ENCODE measurements at places on chromosomes 11 and 22.

GRCh38 chr11:96012086-96012824 lies 88.3 kb upstream of the MTMR2 start:
- no peak for DNase-seq

DNA sequence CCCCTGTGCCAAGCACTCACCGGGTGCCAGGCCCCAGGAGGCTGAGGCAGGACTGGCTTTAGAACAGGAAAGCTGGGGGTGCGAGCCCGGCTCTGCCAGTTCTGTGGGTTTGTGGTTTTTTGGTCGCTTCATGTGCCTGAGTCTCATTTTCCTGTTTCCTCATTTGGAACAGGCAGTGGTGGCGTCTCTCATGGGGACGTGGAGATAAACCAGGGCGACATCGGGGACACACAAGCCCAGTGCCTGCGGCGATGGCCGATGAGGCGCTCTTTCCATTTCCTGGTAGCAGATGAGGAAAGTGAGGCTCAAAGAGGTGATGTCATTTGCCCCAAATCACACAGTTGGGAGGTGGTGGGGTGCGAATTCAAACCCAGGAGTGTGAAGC lies 20.8 kb upstream of the CHKA start:
- DNase-seq: peak; percentile 11

- no peak for DNase-seq
Observed at GRCh38 chr11:134407321-134407828, 4.7 kb downstream of the B3GAT1 start.

- no peak for DNase-seq
Observed at GRCh38 chr11:64803846-64804345, 882 bp upstream of the MAP4K2 start.

GRCh38 chr11:75721852-75722668 lies 4.4 kb downstream of the MOGAT2 start:
- no peak for DNase-seq

DNA sequence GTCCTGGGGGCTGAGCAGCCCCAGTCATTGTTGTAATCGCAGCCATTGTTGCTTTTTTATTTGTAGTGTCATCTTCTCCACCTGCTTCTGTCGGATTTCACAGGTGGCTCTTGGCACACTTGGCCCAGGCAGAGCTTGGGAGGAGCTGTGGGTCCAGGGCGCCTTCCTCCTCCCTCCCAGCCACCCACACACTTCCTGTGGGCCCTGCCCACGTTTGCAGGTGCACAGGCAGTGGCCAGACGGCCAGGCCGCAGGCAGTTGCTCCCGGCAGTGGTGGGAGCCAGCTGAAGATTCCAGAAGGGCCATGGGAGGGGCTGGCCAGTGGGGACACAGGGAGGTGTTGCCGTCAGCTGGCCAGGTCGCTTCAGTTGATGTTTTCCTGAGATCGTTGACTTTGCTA lies 1191.9 kb downstream of the BRD1 start:
- no peak for DNase-seq

DNA sequence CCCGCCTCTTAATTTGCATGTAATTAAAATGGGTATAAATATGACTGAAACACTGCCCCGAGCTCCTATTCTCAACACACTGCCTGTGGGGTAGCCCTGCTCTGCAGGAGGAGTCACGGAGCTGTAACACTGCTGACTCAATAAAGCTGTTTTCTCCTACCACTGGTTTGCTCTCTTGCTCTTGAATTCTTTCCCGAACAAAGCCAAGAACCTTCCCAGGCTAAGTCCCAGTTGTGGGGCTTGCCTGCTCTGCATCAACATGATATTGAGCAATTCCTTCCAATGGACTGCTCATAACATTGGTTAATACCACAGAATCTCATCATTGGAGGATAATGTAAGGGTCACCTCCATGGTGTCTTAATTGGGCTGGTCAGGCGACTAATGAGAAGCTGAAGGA lies 114.4 kb downstream of the FBXO7 start:
- no peak for DNase-seq

DNA sequence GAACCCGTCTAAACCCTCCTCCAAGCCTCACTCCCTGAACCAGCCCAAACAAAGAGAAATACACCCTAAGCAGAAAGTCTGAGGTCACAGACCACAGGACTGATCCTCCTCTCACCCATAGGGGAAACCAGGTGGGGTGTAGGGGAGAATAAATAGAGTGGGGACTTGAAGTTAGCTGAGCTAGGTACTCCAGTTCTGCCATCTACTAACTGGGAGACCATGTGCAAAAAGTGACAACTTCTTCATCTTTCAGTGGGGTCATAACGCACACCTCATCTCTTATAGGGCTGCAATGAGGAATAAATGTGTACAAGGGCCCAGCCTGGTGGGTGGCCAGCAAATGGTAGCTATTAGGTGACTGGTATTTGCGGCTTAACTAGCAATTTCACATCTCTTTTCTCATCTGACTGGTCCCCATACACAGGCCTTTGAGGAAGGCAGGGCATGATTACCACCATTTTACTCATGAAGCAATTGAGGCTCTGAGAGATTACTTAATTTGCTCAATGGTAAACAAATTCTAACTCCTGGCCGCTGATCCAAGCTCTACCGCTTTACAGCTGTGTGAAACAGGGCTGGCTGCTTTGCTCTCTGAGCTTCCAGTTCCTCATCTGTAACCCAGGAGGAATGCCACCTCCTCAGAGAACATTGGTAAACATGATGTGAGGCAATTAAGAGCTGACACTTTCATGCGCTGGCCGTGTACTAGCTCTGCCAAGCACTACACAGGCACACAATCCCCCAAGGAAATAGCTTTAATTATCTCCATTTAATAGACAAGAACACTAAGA lies 16.6 kb downstream of the TBC1D10A start:
- DNase-seq: peak; percentile 58

- DNase-seq: no peak
Observed at GRCh38 chr22:25510876-25511275, 53.6 kb upstream of the GRK3 start.

- no peak for DNase-seq
Observed at GRCh38 chr11:19676475-19677380, 35.9 kb upstream of the NAV2 start.

DNA sequence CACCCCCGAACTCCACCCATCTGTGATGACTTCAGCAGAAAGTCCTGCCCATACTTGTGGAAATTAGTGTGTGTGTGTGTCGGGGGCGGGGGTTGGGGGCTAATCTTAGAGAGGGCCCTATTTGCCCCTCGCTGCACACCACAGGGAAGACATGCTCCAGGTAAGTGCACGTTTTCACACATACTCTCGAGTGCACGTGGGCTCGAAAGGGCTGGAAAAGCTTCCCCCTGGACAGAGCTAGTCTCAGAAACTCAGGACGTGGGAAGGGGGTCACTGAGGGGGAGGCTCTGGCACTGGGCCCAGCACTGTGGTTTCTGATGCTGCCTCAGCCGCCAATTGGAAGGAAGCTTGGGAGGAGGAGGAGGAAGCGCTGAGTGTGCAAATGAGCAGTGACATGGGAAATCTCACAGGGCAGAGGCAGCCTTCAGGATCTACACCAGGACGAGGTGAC lies 40.7 kb upstream of the CD82 start:
- DNase-seq: no peak

- no peak for DNase-seq
Observed at GRCh38 chr22:33952776-33953175, 32.5 kb upstream of the LARGE1 start.

DNA sequence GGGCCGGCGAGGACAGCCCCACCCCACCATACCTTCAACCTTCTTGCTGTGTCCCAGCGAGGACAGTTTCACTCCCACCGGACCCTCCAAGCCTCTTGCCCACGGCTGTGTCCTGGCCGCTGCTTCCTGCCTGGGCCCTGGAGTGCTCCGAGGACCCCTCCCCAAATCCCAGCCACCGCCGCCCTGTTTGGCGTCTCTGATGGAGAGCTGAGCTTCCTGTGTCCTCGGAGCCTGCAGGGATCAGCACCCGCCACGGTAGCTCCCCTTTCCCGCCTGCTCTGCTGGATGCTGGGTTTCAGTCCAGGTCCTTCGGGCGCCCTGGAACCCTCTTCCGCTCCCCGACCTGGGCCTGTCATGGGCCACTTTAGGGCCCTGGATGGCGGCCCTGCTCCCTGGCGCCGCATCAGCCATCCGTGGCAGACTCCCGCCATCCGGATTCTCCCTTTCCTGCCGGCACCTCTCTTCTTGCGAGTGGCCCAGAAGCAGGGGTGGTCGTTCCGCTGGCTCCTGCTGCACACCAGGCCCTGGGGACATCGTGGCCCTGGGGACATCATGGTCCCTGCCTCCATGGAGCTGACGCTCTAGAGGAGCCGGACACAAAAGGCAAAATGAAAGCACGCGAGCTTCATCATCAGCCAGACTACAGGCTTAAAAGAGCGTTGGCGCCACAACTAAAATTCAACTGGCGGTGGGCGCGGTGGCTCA lies 34.3 kb upstream of the GAL start:
- no peak for DNase-seq

- DNase-seq: no peak
Observed at GRCh38 chr11:17272801-17273200, 3.7 kb upstream of the NUCB2 start.

GRCh38 chr11:119763071-119763728 lies 34.2 kb upstream of the NECTIN1 start:
- DNase-seq: no peak

GRCh38 chr22:29331213-29331612 lies 15.7 kb upstream of the RASL10A start:
- no peak for DNase-seq

DNA sequence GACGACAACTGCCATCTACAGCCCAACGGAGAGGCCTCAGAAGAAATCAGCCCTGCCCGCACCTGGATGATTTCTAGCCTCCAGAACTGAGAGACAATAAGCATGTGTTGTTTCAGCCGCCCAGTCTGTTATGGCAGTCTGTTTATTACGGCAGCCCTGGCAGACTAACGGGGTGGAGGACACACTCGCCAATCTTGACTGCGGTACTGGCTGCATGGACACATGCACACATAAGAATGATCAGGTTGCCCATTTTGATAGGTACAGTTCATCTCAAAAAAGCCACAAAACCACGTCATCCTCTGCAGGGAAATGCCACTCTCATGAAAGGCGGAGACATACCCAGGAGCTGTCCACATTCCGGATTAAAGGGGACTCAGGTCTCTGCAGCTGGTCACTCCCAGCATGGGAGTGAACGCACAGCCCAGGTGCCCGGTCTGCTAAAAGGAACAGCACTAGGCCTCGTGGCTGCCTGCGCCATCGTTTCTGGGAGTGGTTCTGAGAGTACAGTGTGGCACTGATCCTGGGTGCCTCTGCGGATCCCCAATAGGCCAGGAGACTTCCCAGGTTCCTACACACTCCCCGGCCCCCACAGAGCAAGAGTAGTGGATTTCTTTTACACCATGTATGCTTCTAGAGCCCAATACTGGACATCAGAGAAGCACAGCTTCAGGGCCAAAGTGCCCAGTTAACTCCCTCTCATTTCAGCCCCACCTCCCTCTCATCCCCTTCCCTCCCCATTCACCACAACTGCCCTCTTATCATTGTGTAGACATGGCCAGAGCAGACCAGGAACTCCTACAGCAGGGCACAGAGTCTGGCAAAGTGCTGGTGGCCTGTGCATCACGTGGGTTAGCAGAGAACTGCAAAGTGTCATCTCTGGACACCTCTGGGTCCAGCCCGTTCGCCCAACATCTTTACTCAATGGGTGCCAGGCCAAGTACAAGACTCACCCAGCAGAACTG lies 11.7 kb upstream of the COMT start:
- no peak for DNase-seq

DNA sequence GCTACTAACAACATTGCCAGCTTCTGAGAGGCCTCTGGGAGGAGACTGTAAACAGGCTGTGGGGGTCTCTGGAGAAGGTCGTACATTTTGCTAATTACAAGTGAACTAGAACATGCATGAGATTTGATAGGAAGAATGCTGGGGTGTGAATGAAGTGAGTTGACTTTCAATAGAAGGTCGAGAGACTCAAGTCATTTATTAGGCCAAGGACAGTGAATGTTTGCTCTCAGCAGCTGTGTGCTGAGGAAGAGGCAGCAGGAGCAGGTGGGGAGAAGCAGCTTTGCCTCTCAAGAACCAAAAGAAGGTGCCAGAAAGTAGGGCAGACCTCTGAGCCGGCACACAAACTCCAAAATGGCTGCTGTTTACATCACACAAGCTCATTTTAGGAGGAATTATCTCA lies 91.7 kb downstream of the PIWIL4 start:
- no peak for DNase-seq

Data from naive thymus-derived CD4-positive, alpha-beta T cell (primary cell).